IMR-90 (cell line): ENCODE measurements at places on chromosomes 6 and 20. TPM values are rescaled to one million over a fixed set of nuclear protein-coding genes. Genes with fewer than 3 reads are reported as not detected.

The SRMS gene
- not detected in 2 replicates for total RNA-seq

The AGER gene
- 0.18 and 0.28 TPM in 2 replicates for total RNA-seq

The EDN1 gene
- 5.6 and 8.6 TPM in 2 replicates for total RNA-seq

The KIFC1 gene
- 33.9 and 35.3 TPM in 2 replicates for total RNA-seq

The KCNQ5 gene
- 1.3 and 1.7 TPM in 2 replicates for total RNA-seq

The PIGT gene
- 27.2 and 31.2 TPM in 2 replicates for total RNA-seq

The TBXT gene
- not detected in 2 replicates for total RNA-seq

The EFCAB8 gene
- total RNA-seq = not detected in 2 replicates

The LPA gene
- not detected in 2 replicates for total RNA-seq

The MEP1A gene
- not detected in 2 replicates for total RNA-seq

The CSTF1 gene
- 86.4 and 105 TPM in 2 replicates for total RNA-seq

The FBXL4 gene
- 16.1 and 17.6 TPM in 2 replicates for total RNA-seq

The PI16 gene
- total RNA-seq = under 0.01 TPM in 1 of 2 replicates, not detected in the other

The DDO gene
- 0.18 and 0.28 TPM in 2 replicates for total RNA-seq

The C20orf173 gene
- not detected in 2 replicates for total RNA-seq

The CLPSL2 gene
- not detected in 2 replicates for total RNA-seq

The CAGE1 gene
- total RNA-seq = under 0.01 TPM in 1 of 2 replicates, not detected in the other

The ADRM1 gene
- 96.9 and 103 TPM in 2 replicates for total RNA-seq

The RGS17 gene
- 1.4 and 1.7 TPM in 2 replicates for total RNA-seq

The TFAP2D gene
- total RNA-seq = not detected in 2 replicates

The PRR18 gene
- total RNA-seq = not detected in 2 replicates

The C20orf204 gene
- 0.18 and 0.28 TPM in 2 replicates for total RNA-seq

The BANF2 gene
- not detected in 2 replicates for total RNA-seq

The SLC17A9 gene
- total RNA-seq = 1.4 and 2.2 TPM in 2 replicates

The C2 gene
- total RNA-seq = under 0.01 and 0.18 TPM in 2 replicates

The IDH3B gene
- 160 and 165 TPM in 2 replicates for total RNA-seq

The STX11 gene
- 0.54 and 0.56 TPM in 2 replicates for total RNA-seq

The ARG1 gene
- not detected in 2 replicates for total RNA-seq

The RIPOR2 gene
- total RNA-seq = 0.83 and 1.1 TPM in 2 replicates

The POFUT1 gene
- total RNA-seq = 23.1 and 25.5 TPM in 2 replicates

The TP53TG5 gene
- not detected in 2 replicates for total RNA-seq

The CALHM4 gene
- total RNA-seq = not detected in 2 replicates

The REPS1 gene
- total RNA-seq = 21.1 and 21.9 TPM in 2 replicates

The CYB5R4 gene
- 4.7 and 6.1 TPM in 2 replicates for total RNA-seq

The SRSF12 gene
- total RNA-seq = 0.28 and 0.36 TPM in 2 replicates

The PLCB4 gene
- 24.0 and 28.3 TPM in 2 replicates for total RNA-seq

The VPS16 gene
- total RNA-seq = 41.7 and 48.0 TPM in 2 replicates

The SMOC2 gene
- not detected in 2 replicates for total RNA-seq

The HLA-DQA1 gene
- total RNA-seq = not detected in 2 replicates

The REM1 gene
- not detected in 2 replicates for total RNA-seq

The TAGAP gene
- not detected in 2 replicates for total RNA-seq
